ENCODE measurements at places on chromosomes 16 and 17.

DNA sequence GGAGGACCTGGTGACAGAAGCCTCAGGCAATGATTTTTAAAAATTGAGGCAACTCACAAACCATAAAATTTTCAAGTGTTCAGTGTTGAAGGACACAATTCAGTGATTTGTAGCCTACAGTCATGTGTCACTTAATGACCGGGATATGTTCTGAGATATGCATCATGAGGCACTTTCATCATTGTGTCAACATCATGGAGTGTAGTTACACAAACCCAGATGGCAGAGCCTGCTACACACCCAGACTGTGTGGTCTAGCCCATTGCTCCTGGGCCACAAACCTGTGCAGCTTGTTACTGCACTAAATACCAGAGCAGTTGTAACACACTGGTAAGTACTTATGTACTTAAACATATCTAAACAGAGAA lies 1.6 kb downstream of the PRSS41 start:
- DNase-seq, result no peak

DNA sequence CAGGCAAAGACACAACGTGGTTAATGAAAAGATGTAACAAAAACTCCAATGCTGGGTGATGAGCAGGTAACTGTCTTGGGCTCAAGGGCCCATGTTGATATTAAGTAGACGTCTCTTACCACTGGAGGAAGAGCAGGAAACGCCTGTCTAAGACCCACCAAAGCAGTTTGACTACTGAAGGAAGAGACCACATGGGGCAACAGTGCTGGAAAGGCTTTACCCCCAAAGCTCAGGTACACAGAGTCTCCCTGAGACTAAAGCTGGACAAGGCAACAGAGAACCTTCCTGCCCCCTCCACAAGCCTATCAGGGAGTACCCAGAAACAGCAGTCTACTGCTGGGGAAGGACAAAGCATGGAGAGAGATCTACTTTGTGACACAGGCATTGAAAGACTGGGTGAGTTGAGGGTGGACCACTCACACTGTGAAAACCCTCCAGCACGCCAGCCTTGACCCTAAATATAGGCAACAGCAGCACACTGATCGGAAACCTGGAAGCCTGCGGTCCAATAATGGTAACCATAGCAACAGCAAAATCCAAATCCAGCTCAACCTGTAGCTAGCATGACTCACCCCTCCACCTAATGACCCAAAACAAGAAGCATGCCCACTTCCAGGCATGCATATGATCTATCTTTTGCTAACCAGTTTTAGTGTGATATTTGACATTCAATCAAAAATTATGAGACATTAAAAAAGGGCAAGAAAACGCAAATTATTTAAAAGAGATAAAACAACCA lies 270.5 kb upstream of the SDK2 start:
- DNase-seq, result no peak

DNA sequence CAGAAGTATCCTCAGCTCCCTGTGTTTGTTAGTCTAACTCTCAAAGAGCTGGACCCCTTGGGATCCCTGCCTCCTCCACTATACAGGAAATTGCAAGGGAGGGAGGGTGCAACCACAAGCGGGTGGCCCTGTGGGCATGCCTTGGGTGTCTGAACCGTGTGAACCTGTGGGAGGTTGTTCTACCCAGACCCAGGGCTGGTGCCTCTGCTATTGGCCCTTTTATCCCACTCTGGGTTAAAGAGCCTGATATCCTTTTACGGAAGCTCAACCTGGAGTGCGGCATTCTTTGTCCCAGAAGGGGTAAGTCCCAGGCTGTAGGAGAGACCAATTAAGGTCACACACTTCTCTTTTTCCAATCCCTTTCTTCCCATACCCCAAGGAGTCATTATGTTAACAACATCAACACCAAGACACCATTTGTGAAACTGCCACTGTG lies 53.4 kb downstream of the ARSG start:
- peak; percentile 47 for DNase-seq

- no peak for DNase-seq
Observed at GRCh38 chr16:78072275-78072674, 27.2 kb upstream of the WWOX start.

DNA sequence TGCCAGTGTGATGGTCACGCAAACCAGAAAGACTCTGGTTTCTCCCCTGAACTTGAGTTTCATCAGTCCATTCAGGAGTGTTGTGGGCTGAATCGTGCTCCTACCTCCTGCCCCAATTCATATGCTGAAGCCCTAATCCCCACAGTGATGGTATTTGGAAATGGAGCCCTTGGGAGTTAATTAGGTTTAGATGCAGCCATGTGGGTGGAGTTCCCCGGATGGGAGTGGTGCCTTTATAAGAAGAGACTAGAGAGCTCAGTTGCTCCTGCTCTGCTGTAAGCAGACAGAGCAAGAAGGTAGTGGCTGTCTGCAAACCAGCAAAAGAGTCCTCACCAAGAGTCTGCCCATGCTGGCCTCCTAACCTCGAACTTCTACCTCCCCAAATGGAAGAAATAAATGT lies 160.3 kb upstream of the DYNLRB2 start:
- DNase-seq, result no peak

- peak; percentile 71 for DNase-seq
Observed at GRCh38 chr17:45894022-45894784, at the start of gene MAPT. Gene MAPT (plus strand): TSS chr17:45894554. CDS start chr17:45962338, 67,784 bp downstream.

DNA sequence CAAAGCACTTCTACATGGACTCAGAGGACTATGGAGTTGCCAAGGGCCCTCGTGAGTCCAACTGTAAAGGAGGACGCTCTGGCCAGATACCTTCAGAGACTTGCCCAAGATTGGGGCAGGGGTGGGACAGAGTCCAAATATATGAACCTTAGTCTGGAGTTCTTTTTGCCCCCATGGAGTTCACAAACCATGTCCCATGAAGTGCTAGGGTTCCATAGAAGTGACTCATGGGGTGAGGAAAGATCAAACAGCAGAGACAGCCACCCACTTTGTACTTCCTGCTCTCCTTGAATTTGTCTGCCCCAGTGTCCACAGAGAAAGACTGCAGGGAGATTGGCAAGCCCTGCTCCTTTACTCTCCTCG lies 29.0 kb downstream of the SRL start:
- no peak for DNase-seq

DNA sequence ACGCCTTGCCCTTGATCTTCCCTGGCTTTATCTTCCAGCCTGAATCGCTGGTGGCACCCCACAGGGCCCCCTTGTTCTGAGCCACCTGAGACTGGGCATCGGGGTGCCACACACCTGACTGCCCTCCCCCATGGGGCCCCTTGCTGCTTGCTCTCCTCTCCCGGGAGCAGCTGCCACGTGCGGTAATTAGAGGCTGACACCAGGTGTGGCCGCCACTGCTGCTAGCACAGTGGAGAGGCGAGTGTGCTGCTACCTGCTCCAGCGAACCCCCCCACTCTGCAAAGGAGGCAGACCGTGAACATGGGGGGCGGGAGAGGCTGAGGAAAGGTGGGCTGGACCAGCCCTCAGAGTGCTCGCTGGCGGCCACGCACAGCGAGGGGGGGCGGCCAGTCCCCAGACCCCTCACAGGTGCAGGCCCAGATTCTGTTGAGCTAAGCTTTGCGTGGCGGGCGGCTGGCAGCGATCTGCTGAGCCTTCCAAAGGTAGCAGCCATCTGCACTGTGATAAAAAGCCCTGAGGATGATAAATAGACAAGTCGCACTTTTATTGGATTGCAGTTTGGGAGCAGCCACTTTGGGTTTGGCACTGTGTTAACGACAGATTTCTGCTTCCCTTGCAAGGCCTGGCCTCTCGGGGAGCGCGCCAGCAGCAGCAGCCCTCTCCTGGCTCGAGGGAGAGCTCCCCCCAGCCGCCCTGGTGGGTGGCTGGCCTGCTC lies 167.9 kb upstream of the GSE1 start:
- peak; percentile 17 for DNase-seq

DNA sequence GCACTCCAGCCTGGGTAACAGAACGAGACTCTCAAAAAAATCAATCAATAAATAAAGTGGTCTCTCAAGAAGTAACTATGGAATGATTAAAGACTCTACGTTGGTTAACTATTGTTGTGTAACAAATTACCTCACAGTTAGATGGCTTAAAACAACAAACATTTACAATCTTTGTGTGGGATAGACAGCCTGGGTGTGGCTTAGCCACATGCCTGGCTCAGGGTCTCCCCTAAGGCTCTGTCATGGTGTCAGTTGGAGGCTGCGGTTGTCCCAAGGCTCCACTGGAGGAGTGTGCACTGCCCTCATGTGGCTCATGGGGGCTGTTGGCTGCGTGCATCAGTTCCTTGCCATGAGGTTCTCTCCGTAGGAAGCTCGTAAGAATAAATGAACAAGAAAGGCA lies 294.5 kb downstream of the SNX29 start:
- DNase-seq, result no peak

DNA sequence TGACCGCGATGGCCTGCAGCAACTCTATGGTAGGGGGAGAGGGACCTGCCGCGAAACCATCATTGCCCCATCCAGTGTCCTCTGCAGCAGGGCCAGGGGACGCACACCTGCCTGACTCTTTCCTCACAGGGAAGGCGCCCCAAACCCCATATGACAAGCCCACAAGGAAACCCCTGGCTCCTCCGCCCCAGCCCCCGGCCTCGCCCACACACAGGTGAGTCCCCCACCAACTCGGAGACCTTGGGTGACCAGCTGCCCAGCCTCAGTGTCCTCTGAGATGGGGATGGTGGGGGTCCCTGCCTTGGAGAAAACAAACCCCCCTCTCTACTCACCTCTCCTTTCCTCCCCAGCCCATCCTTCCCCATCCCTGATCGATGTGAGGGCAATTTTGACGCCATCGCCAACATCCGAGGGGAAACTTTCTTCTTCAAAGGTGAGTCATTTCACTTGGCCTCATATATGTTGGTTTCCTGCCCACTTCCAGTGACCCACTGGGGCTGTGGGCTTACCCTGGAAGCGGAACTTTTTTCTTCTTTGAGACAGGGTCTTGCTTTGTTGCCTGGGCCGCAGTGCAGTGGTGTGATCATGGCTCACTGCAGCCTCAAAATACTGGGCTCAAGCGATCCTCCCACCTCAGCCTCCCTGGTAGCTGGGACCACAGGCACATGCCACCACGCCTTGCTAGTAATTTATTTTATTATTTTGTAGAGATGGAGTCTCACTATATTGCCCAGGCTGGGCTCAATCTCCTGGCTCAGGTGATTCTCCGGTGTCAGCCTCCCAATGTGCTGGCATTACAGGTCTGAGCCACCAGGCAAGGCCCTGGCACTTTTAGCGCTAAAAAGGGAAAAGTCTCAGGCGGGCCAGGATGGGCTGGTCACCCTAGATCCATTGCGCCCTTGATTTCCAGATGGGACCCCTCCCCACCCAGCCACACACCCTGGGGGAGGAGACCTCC lies 8.0 kb upstream of the IL32 start:
- DNase-seq, result no peak

DNA sequence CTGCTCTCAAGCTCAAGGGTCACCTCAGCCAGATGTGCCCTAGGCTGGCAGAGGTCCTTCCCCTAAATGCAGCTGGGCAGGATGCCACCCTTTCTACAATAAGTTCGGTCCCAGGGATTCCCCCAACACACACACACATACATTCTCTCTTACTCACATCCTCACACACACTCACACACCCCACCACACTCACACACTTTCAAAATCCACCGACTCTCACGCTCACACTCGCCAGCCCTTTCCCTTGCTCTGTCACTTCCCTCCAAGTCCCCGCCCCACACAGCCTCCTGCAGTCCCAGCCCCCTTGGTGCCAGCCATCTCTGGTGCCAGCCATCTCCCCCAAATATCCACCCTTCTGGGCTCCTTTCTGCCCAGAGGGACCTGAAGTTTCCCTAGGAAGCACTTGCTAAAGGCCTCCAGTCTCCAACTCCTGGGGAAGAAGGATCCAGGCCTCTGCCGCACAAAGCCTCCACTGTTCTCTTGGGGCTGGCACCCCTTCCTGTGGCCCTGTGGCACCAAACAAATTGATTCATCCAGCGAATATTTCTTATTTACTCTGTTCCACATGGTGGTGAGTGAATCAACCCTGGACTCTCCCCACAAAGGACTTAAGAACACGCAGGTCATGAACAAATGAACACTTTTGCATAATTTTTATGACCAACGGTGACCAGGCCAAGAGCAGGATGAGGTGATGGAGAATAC lies 3.8 kb upstream of the USP36 start:
- no peak for DNase-seq

DNA sequence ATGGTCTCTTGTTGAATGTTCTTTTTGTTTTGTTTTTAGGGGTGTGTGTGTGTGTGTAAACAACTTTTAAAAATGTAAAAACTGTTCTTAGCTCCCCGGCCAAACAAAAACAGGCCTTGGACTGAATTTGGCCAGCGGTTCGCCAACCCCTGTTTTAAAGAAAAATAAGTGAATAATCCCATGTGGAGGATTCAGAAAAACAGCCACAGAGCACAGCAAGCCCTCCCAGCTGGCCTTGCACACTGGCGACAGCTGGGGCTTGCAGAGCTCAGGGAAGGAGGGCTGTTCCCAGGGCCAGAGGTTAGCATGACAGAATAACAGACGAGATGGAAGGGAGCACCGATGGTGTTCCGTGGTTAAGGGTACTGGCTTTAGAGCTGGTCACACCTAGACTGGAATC lies 39.0 kb downstream of the EMP2 start:
- DNase-seq, result no peak

DNA sequence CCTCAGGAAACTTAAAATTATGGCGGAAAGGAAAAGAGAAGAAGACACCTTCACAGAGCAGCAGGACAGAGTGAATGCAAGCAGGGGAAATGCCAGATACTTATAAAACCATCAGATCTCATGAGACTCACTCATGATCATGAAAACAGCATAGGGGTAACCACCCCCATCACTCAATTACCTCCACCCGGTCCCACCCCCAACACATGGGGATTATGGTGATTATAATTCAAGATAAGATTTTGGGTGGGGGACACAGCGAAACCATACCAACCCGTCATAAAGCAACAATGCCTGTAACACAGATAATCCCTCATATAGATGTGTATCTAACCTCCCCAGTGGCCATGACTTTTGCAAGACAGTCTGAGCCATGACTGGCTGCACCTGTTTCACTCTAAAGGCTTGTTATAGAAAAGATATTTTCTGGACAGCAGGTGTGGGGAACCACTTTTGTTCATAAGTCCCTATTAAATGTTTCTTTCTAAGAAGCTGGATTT lies 7.0 kb upstream of the GSDMA start:
- DNase-seq, result no peak

DNA sequence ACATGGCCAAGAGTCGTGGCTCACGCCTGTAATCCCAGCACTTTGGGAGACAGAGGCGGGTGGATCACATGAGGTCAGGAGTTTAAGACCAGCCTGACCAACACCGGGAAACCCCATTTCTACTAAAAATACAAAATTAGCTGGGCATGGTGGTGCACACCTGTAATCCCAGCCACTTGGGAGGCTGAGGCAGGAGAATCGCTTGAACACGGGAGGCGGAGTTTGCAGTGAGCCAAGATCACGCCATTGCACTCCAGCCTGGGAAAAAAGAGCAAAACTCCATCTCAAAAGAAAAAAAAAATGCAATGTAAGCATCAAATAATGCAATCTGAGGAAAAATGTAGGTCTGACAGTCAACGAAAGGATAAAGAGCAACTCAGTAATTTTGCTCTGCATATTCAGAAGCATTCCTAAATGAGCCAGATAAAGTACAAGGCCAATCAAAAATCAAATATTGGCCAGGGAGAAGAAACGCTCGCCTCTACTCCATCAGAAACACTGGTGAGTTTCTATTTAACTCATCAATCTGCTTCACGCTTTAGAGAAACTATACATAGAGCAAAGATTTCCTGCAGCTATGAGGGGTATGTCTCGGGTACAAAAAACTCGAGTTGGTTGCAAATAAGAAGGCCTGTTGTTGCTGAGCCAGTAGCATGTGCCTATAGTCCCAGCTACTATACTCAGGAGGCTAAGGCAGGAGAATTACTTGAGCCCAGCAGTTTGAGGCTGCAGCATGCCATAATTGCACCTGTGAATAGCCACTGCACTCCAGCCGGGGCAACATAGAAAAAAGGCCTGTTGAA lies 3.7 kb downstream of the TXNDC11 start:
- no peak for DNase-seq

- DNase-seq, result no peak
Observed at GRCh38 chr17:11795906-11796305, 197.6 kb downstream of the DNAH9 start.

Data from CD4-positive, alpha-beta T cell (primary cell).